ENCODE measurements at places on chromosomes 2 and 18.

DNA sequence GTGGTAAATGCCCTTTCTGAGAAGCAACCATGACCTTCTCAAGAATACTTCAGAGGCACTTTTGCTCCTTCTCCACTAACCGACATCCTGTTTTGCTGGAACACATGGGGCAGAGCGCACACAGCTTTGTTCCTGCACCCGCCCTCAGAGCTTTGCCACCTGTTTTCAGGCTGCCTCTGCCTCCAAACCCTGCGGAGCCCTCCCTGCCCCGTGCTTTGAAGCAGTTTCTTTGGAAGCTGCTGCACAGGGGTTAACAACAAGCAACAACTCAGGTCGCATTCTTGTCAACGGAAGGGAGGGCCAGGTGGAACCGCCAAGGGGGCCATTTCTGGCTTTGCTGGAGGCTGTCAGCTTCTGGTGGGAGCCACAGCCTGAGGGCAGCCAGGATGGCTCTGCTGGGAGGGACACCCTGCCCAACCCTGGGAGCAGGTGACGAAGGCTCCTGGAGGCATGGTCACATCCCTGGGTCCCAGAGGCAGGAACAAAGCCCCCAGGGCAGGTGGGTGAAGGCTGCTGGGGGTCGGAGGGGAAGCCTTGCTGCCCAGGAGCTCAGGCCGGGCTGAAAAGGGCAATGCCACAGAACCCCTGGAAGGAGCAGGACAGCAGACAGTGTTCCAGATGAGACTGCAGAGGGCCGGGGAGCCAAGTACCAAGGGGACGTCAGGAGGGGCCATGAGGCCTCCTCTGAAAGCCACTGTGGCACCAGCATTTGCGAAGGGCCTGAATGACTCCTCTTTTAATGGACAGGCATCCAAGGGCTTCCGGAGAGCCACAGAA lies 46.8 kb downstream of the MRPS5 start:
- H3K4me3 ChIP-seq = peak overlapping the region; percentile 90
- peak; percentile 80 for DNase-seq
- H3K36me3 ChIP-seq = peaks cover 2% of the 10 kb centered on the region

DNA sequence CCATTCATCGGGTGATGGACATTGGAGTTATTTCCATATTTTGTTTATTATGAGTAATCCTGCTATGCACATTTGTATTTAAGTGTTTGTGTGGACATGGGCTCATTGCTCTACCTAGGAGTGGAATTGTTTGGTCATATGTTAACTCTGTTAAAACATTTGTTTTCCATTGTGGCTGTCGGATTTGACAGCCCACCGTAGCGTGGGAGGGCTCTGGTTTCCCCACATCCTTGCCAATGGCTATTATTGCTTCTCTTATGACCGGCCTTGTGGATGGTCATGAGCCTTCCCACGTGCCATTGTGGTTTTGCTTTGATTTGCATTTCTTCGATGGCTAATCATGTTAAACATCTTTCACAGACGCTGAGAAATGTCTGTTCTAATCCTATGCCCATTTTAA lies 92.0 kb downstream of the ZNF236 start:
- no peak overlapping the region for H3K4me3 ChIP-seq
- H3K4me1 ChIP-seq = peaks cover 4% of the 10 kb centered on the region

DNA sequence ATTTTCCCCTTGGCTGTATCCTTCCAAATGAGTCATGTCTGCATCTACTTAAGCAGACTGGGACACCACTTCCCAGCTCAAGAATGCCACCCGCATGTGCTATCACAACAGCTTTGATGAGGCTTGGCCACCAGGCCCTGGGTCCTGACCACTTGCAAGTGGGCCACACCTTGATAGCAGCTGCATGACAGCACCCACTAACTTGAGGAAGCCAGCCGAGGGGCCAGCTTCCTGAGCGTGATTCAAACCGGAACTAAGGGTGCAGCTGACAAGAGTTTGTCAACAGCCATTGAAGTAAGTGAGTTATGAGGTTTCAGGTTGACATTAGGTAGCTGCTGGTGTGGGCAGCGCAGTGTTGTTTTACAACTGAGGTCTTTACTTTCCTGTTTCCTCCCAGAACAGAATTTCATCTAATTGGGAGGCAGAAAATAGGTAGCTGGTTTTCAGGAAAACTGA lies 54.4 kb downstream of the EPHA4 start:
- no peak overlapping the region for H3K27ac ChIP-seq
- H3K27me3 ChIP-seq = peaks cover 5% of the 10 kb centered on the region
- DNase-seq = peak; percentile 76
- peaks cover 5% of the 10 kb centered on the region for H3K4me1 ChIP-seq
- peaks cover 4% of the 10 kb centered on the region for H3K36me3 ChIP-seq

DNA sequence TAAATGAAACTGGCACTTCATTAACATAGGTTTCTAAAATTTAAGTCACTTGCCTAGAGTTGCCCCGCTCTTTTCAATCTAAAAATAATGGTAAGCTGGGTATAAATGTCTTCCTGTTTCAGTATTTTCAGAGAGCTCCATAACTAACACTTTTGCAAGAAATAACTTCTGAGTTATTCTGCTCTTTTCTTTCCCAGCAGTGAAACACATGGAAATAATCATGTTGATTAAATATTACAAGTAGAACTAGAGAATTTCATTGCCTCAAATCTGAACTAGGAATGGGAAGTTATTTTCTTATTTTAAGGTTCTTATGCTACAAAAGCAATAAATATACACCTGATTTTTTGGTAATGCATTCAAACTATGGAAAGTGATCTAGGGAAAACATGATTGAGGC lies 257.4 kb downstream of the IKZF2 start:
- no peak overlapping the region for H3K4me3 ChIP-seq
- DNase-seq = no peak
- no peaks in the 10 kb centered on the region for H3K4me1 ChIP-seq
- H3K36me3 ChIP-seq = no peaks in the 10 kb centered on the region
- no peaks in the 10 kb centered on the region for H3K27me3 ChIP-seq

- no peak overlapping the region for H3K4me3 ChIP-seq
- no peaks in the 10 kb centered on the region for H3K4me1 ChIP-seq
- peaks cover 2% of the 10 kb centered on the region for H3K27me3 ChIP-seq
- DNase-seq = no peak
- H3K36me3 ChIP-seq = no peaks in the 10 kb centered on the region
These were observed 82.9 kb downstream of the SMIM21 start for GRCh38 chr18:75344615-75345014.

DNA sequence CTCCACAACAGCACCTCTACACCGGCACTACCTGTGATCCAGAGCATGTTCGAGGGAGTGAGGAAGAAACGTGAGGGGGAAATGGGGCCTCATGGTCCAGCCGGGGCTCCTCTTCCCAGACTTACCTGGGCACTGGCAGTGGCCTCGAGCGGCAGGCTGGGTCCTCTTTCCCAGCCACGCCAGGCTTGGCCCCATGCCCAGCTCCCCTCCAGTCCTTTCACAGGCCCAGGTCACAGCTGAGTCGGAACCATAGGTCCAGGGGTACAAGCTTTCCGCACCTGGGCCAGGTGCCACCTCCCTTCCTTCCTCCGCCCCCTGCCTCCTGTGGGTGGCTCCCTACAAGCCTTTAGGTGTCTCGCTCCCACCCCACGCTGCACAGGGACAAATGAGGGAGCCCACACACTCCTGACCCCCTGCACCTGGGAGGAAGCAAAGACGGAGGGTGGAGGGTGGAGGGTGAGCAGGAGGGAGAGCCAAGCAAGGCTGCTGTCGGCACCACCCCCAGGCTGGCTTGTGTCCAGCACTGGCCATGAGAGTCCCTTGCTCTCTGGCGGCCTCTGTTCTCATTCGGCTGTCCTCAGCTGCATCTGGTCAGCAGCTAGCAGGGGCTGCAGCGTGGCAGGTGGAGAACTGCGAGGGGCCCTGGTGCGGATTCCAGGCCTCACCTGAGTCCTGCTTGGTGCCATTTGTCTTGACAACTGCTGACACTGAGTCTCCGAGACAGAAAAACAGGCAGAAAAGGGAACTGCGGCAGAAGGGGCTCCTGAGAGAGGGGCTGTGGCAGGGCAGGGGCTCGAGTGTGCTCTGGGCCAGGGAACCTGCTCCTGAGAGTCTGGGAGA lies 26.8 kb downstream of the ADRA2B start:
- no peaks in the 10 kb centered on the region for H3K4me1 ChIP-seq
- no peaks in the 10 kb centered on the region for H3K36me3 ChIP-seq
- H3K27ac ChIP-seq = no peak overlapping the region
- H3K4me3 ChIP-seq = no peak overlapping the region
- DNase-seq = no peak
- H3K27me3 ChIP-seq = peaks cover 12% of the 10 kb centered on the region

- no peak overlapping the region for H3K4me3 ChIP-seq
- H3K36me3 ChIP-seq = no peaks in the 10 kb centered on the region
- no peaks in the 10 kb centered on the region for H3K27me3 ChIP-seq
These were observed 47.3 kb upstream of the MYCN start for GRCh38 chr2:15893085-15893484.

DNA sequence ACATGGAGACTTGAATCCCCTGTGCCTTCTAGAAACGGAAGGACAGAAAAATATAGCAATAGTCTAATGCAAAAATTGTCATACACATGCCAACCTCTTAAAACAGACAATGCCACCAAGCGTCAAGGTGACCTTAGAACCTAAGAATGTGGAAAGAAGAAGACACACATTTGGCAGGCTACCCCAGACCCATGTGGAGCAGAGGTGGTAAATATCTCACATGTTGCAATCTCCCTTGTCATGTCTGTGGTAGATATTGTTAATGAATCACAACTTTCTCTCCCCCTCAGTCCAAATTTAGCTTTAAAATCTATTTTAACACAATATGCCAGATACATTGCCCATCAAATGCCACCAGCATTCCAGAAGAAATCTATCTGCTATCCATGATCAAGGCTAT lies 137.4 kb downstream of the HNMT start:
- no peaks in the 10 kb centered on the region for H3K36me3 ChIP-seq
- no peak for DNase-seq
- no peak overlapping the region for H3K27ac ChIP-seq
- H3K4me1 ChIP-seq = no peaks in the 10 kb centered on the region
- no peaks in the 10 kb centered on the region for H3K27me3 ChIP-seq

DNA sequence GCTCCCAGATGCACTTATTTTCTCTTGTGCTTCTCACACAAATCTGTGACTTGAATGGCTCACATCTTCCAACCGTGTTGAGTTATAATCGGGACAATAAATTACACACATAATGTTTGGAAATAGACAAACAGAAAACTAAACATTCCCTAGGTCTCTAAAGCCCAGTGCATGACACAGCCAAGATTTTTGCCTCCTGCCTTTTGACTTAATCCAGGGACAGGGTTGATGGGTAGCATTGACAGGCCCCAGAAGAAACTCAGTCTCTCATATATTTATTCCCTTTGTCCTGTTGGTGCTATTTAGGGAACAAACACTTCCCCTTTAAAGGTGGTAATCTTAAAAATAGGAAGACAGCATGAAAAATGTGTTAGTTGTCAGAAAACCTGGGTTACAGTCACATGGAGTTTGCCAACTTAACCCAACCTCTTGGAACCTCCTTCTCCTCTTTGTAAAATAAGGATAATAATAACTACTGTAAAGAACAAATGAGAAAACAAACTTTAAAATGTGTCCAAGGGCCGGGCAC lies 24.0 kb upstream of the ARPC2 start:
- H3K36me3 ChIP-seq = no peaks in the 10 kb centered on the region
- peaks cover 7% of the 10 kb centered on the region for H3K27me3 ChIP-seq
- H3K4me3 ChIP-seq = no peak overlapping the region
- DNase-seq = no peak

- no peak overlapping the region for H3K27ac ChIP-seq
- H3K4me3 ChIP-seq = no peak overlapping the region
- no peak for DNase-seq
- peaks cover 9% of the 10 kb centered on the region for H3K4me1 ChIP-seq
- no peaks in the 10 kb centered on the region for H3K36me3 ChIP-seq
- H3K27me3 ChIP-seq = peaks cover 3% of the 10 kb centered on the region
These were observed 41.5 kb downstream of the YPEL5 start for GRCh38 chr2:30188292-30188691.

GRCh38 chr18:63141778-63142176 lies 177.8 kb downstream of the BCL2 start:
- DNase-seq = no peak
- H3K27ac ChIP-seq = no peak overlapping the region
- peaks cover 54% of the 10 kb centered on the region for H3K4me1 ChIP-seq

GRCh38 chr18:35730691-35731370 lies 149.3 kb downstream of the GALNT1 start:
- no peaks in the 10 kb centered on the region for H3K4me1 ChIP-seq
- no peak overlapping the region for H3K27ac ChIP-seq
- DNase-seq = no peak

GRCh38 chr2:74606927-74607326 lies 41.2 kb downstream of the M1AP start:
- no peak overlapping the region for H3K27ac ChIP-seq
- H3K4me3 ChIP-seq = no peak overlapping the region
- peaks cover 13% of the 10 kb centered on the region for H3K4me1 ChIP-seq
- no peak for DNase-seq
- H3K27me3 ChIP-seq = peaks cover 43% of the 10 kb centered on the region
- no peaks in the 10 kb centered on the region for H3K36me3 ChIP-seq

GRCh38 chr2:172345956-172346555 lies 81.3 kb upstream of the ITGA6 start:
- peaks cover 2% of the 10 kb centered on the region for H3K36me3 ChIP-seq
- H3K27ac ChIP-seq = no peak overlapping the region
- peaks cover 5% of the 10 kb centered on the region for H3K27me3 ChIP-seq
- DNase-seq = no peak

- H3K27me3 ChIP-seq = peaks cover 31% of the 10 kb centered on the region
- H3K4me3 ChIP-seq = no peak overlapping the region
- peaks cover 4% of the 10 kb centered on the region for H3K4me1 ChIP-seq
- H3K36me3 ChIP-seq = no peaks in the 10 kb centered on the region
These were observed 5.4 kb downstream of the GDF7 start for GRCh38 chr2:20672201-20672951.

DNA sequence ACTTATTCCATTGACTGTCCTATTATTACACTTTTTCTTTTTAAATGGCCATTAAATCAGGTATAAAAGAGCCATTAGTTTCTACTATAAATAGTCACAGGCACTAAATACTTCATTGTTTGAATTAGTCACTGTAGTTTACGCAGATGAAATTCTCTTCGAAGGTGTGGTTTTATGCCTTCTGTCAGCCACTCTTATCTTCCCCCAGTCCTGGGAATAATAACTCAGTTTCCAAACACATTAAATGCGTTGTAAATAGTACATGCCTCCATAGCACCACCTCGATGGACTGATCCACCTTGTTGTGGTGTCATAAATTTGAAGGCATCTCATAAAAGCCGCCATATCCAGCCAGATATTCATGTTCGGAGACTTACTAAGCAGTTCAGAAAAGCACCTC lies 72.1 kb upstream of the PARD3B start:
- no peak for DNase-seq
- H3K36me3 ChIP-seq = no peaks in the 10 kb centered on the region
- H3K4me1 ChIP-seq = no peaks in the 10 kb centered on the region
- H3K27ac ChIP-seq = no peak overlapping the region

Measured in activated T-helper 1 cell treated with anti-CD3 and anti-CD28 coated beads, Interleukin-12 subunit alpha, Interleukin-12 subunit beta, Interleukin-2, Interleukin-4 antibody, amounts not matched to agents 30 ng/mL and 10 ng/mL and 1 ng/mL, durations not matched to agents 14 hours and 24 hours and 36 hours (primary cell).